ENCODE measurements at places on chromosomes 1 and 21.
A peak's percentile ranks its signal among the peaks of the same experiment; 100 is the strongest.

GRCh38 chr1:110538075-110538474 lies 19.1 kb upstream of the KCNA10 start:
- no peak for DNase-seq

DNA sequence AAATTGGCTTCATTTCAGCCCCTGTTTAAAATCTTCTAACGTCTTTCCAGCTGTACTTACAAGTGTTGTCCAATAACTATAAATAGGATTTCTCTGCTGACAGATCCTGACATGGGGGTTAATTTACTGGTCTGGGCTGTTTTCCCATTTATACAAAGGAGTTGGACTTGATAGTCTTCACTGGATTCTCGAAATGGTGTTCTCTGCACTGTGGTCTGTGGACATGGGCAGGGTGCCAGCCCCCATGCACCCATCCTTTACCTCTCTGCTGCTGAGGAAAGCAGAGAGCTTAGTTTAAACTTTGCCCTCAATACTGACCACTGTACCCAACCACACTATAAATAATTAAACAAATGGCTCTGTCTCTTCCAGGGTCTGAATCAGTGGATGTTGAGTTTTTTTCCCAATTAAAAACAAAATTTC lies 5.2 kb downstream of the DIO1 start:
- DNase-seq: no peak

DNA sequence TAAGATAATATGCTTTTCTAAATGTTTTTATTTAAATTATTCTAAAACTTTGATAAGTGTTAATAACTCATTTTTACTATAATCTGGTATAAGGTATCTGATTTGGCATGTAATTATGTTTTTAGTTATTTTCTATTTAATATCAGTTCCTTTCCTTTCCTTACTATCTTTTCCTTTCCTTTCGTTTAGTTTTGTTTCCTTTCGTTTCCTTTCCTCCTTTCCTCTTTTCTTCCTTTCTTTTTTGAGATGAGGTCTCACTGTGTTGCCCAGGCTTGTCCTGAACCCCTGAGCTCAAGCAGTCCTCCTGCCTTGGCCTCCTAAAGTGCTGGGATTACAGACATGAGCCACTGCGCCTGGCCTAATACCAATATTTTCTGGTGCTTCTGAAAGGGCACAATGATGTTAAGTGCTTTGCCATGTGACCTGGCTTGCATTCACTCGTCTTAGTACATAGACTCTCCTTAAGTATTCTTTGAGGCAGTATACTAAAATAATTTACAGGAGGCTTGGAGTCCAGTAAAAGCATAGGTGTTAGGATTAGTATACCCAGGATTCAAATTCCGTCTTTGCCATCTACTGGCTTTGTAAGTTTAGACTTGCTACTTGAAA lies 18.7 kb downstream of the MIER1 start:
- no peak for DNase-seq

DNA sequence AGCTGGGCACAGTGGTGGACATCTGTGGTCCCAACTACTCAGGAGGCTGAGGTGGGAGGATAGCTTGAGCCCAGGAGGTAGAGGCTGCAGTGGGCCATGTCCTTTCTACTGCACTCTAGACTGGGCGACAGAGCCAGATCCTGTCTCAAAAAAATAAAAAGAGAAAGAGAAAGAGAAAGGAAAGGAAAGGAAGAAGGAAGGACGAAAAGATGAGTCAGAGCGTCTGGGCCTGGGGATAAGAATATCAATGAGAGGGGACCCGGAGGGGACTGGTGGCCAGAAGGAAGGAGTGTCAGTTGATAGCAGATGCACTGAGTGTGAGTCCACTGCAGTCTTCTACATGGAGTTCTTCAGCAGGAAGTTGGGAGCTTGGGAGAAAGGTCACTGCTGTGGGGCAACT lies 75.6 kb downstream of the SYT6 start:
- DNase-seq: no peak

DNA sequence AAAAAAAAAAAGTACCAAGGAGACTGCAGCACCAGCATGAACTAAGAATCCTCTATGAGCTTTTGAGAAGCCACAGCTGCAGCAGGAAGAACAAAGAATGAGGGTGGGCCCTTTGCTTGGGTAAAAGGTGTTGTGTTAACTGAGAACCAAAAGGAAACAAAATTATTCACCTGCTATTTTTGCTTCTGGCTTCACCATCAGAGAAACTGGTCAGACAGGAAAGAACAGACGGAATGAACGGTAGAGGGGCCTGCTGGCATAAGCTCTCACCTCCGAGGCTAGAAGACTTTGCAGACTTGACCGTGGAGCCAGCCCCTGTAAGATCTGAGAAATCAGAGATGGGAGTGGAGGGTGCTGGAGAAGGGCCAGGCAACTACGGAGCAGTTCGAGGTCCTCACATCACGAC lies 27.6 kb downstream of the IL10RB start:
- no peak for DNase-seq

- DNase-seq: peak; percentile 72
These were observed 5.5 kb downstream of the TLR5 start for GRCh38 chr1:223137455-223138085.

DNA sequence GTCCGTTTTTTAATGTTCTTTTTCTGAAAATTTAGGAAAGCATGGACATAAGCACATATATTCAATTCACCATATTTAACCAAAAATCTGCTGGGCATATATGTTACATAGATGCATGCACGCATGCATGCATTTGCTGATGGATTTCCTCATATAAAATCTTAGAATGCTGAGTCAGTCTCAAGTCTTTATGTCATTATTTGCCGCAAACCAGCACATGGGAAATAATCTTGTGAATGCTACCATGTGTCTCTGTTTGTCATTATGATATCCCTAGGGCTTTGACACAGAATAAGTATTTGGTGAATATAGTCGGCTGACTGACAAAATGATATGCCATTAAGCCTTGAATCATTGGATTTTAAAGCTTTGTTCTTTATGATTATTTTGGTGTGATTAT lies 776.5 kb downstream of the KCNT2 start:
- no peak for DNase-seq

GRCh38 chr1:58338081-58338480 lies 208.4 kb downstream of the OMA1 start:
- DNase-seq: no peak

DNA sequence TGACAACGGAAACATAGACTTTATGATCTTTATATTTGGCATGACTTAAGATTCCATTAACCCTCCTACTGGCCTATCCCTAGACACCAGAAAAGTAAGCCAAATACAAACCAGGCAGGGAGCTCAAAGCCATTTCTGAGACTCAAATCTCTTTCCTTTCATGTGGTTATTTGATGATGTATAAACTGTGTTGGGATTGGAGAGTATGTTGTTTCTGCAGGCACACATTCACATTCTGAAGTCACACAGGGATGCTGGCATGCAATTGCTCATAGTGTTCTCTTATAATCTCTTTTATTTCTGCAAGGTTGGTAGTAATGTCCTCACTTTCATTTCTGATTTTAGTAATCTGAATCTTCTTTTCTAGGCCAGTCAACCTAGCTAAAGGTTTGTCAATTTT lies 5.8 kb downstream of the ZMYND12 start:
- no peak for DNase-seq

- DNase-seq: no peak
These were observed 90.7 kb upstream of the GFI1 start for GRCh38 chr1:92577261-92577895.

- no peak for DNase-seq
These were observed 50.3 kb upstream of the TARBP1 start for GRCh38 chr1:234529095-234529949.

GRCh38 chr1:71193153-71193552 lies 112.3 kb upstream of the ZRANB2 start:
- no peak for DNase-seq

GRCh38 chr1:6358757-6359201 lies 34.8 kb downstream of the ACOT7 start:
- no peak for DNase-seq

GRCh38 chr1:22930240-22930912 lies 42.3 kb downstream of the LACTBL1 start:
- peak; percentile 38 for DNase-seq

GRCh38 chr1:214292322-214292721 lies 11.4 kb downstream of the SMYD2 start:
- no peak for DNase-seq

DNA sequence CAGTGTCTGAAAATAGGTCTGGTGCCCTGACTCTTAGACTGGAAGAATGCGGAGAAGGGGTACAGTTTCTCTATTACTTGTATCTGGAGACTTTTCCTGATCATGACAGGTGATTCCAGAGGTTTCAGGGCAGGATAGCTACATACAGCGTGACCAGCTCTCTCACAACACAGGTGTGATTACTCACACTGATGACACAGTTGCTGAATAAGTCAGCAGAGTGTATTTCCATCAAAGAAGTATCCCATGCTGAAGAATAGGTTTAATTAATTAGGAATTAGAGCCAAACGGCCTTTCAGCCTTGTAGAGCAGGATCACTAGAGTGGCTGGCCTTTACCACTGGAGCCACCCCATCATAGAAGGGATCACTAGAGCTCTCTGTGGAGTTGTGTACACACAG lies 298.6 kb downstream of the LMX1A start:
- no peak for DNase-seq

GRCh38 chr1:181255270-181255929 lies 166.9 kb downstream of the IER5 start:
- peak; percentile 57 for DNase-seq

DNA sequence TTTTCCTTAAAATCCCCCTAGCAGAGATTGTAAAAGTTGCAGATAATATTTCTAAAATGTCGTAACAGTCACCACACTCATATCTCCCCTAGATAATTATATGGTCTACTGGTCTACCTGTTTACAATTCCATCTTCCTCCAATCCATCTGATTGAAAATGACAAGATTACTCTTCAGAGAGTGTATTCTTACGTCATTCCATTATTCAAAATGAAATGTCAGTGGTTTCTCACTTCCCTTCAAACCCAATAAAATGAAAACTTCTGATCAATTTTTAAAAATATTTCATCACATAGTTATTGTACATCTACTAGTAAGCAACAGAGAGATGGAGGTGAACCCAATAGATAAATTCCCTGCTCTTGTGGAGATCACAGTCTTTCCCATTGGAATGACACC lies 202.2 kb upstream of the C8B start:
- no peak for DNase-seq

DNA sequence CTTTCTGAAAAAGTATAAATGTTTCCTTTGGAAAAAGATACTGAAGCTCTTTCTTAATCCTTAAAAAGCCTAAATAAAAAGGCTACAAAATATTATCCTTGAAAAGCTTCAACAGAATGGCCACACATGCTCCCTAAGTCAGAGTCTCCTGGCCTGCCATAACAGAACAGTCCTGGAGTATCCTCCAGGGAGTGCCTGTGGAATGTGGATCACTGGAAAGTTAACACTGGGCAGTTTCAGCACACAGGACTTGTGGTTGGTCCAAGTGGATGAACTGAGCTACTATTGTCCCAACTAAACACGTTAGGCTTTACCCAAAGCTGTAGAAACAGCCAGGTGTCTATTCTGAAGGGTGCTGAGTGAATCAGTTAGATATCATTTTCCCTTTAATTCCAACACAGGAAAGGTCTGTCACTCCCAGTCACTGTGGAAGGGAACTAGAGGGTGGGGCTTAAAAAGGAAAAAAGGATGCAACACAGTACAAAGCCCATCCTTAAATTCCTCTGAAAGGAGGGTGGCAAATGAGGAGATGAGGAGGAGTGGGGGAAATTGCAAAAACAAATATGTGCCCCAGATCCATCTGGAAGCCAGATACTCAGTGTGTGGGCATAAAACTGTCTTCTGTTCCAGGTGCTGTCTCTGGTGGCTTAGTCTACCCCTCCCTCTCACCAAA lies 196.3 kb upstream of the SPAG17 start:
- DNase-seq: no peak

GRCh38 chr1:231933711-231934626 lies 307.4 kb downstream of the DISC1 start:
- no peak for DNase-seq

GRCh38 chr1:97164276-97164639 lies 442.7 kb downstream of the PTBP2 start:
- DNase-seq: no peak

DNA sequence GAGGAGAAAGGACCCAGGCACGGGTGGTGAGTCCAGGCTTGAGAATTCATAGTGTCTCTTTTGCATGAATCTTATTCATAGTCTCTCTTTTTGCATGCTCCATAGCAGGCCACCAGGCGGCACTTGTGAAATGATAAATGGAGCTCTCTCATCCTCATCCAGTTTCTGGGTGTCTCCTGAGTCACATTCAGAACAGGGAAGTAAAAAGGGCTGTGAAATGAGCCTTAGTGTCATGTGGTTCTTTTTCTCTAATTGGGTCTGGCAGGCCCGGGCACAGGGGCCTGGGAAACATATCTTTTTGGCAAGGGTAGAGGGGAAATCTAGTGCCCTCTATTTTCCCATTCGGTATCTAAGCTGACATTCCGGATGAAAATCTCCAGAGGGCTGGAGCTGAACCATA lies 19.1 kb upstream of the NCF2 start:
- peak; percentile 83 for DNase-seq

DNA sequence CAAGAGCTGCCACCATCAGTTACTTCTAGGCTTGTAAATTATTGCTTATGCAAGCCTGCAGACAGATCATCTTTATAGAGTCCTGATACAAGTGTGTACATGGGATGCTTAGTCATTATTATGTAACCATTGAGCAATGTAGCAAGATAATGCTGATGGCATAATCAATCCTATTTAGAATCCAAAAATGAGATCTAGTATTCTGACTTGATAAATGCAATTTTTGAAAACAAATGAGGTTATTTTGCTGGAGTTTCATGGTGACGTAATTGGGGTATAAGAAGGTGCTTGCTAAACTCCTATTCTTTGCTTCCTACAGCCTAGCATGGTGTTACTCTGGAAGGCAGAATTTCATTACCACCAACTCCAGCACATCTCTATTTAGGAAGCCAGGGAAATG lies 801.7 kb upstream of the PRMT6 start:
- peak; percentile 74 for DNase-seq

DNA sequence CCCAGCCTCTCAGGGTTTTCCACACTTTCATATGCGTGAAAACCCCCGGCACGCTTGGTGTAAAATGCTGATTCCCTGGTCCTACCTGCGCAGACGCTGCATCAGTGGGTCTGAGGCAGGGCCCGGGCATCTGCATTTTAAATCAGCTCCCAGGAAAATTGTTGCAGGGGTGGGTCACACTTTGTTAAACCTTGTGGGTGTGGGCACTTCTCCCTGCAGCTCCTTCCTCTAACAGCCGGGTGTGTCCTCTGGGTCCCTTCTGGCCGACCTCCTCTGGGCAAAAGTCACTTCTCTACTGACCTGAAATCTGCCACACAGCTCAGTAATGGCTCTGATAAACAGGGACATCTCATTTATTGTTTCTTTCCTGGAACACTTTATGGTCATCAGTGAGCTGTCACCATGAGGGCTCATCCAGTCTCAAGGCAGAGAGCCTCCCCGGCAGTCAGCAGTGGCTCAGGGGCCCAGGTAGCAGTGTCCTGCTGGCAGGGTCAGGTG lies 52.8 kb upstream of the TMPRSS2 start:
- no peak for DNase-seq

GRCh38 chr1:152811050-152811449 lies 721 bp upstream of the LCE1B start:
- no peak for DNase-seq

DNA sequence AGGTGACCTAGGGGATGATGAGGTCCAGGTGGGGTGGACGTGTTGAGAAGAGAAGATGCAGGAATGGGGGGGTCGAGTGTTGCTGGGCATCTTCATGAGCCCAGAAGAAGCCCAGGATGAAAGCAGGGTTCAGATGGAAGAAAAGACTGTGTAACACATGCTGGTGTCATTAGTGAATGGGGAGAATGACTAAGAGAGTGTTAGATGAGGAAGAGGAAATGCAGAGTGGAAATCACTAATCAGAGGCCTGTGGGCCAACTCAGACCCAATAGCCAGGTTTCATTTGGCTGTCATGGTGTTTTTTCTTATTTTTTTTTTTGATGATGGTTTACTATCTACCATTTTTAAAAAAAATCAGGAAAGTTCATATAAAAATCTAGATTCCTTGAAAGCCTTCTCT lies 180.8 kb upstream of the CAMK1G start:
- DNase-seq: no peak

Data from NCI-H460 (cell line).